ENCODE measurements at places on chromosomes 7 and 10.

GRCh38 chr7:100356416-100357068 lies 1.4 kb upstream of the PILRB start:
- DNase-seq = no peak

DNA sequence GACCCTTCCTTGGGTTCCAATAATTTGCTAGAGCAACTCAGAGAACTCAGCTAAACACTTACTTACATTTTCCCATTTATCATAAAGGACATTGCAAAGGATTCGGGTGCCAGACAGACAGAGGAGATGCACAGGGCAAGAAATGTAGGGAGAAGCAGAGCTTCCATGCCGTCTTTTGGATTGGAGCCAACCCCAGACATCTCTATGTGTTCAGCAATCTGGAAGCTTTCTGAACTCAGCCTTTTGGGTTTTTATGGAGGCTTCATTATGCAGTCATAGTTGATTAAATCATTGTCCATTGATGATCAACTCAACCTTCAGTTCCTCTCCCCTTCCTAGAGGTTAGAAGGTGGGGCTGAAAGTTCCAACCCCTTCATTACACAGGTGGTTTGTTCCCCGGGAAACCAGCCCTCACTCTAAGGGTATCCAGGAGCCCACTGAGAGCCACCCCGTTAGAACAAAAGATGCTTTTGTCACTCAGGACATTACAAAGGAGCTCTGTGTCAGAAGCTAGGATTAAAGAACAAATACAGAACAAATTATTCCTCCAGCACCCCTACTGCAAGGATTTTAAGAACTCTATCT lies 211.9 kb upstream of the VSTM2A start:
- DNase-seq = no peak

- DNase-seq = no peak
Measured at GRCh38 chr7:136266457-136266856, 289.3 kb upstream of the MTPN start.

DNA sequence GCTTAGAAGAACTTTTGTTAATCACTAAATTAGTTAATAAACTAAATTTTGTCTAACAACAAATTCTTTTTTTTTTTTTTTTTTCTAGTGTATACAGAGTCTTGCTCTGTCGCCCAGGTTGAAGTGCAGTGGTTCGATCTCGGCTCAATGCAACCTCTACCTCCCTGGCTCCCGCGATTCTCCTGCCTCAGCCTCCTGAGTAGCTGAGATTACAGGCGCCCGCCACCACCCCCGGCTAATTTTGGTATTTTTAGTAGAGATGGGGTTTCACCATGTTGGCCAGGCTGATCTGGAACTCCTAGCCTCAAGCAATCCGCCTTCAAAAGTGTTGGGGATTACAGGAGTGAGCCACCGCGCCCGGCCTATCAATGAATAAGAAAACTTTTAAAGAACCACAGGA lies 1.1 kb upstream of the IQUB start:
- no peak for DNase-seq

GRCh38 chr7:95509199-95509598 lies 23.5 kb downstream of the ASB4 start:
- DNase-seq = no peak

- DNase-seq = no peak
Measured at GRCh38 chr7:154918741-154919140, 84.2 kb downstream of the PAXIP1 start.

DNA sequence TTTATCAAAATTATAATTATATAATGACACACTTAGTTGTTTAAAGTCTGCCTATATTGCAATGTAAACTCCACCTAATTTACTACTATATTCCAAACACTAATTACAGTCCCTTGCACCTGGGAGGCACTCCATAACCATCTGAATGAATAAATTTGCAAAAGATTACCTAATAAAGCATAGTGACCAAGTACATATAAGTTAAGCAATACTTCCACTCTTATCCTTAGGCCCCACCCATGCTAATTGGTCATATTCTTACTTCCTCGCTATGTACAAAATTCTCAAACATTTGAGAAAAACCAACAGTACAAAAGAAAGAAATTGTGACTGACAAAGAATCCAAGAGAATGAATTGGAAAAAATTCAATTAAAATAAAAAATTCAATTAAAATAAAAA lies 65.3 kb downstream of the ZFAND4 start:
- DNase-seq = no peak

- no peak for DNase-seq
Measured at GRCh38 chr10:96488161-96488935, 25.4 kb downstream of the TLL2 start.

DNA sequence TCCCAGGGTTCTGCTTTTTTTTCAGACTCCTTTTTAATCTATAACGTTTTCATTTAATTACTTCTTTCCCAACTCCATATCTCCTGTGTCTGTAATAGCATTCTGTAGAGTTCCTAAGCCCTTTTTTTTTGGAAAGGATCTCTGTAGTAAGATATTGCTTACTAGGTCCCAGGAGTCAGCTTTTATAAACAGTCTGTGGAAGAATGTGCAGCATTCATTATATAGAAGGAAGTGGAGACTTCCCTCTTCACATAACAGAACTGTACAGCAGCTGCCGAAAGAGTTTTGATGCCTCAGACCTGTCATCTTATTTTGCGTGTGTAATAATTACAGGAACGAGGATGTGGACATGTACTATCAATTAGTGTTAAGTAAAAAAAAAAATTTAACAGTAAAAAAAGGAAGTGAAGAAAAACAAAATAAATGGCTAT lies 7.4 kb upstream of the STEAP4 start:
- DNase-seq = no peak

DNA sequence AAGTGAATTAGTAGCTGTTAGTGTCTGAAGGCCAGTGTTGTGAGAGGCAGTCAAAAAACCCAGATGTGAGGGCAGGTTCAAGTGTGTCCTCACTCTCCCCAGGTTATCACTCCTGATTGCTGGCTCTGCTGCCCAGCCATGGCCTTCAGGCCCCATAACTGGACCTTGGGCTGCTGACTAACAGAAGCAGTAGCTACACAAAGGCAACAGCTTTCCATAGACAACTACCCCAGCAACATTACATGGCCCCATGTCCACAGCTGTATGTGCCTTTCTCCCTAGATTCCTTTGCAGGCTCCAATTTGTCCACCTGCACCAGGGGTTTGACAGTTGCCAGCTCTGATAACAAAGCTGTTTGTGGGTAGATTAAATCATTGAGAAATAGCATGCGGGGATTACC lies 297.8 kb downstream of the ARL4A start:
- no peak for DNase-seq

DNA sequence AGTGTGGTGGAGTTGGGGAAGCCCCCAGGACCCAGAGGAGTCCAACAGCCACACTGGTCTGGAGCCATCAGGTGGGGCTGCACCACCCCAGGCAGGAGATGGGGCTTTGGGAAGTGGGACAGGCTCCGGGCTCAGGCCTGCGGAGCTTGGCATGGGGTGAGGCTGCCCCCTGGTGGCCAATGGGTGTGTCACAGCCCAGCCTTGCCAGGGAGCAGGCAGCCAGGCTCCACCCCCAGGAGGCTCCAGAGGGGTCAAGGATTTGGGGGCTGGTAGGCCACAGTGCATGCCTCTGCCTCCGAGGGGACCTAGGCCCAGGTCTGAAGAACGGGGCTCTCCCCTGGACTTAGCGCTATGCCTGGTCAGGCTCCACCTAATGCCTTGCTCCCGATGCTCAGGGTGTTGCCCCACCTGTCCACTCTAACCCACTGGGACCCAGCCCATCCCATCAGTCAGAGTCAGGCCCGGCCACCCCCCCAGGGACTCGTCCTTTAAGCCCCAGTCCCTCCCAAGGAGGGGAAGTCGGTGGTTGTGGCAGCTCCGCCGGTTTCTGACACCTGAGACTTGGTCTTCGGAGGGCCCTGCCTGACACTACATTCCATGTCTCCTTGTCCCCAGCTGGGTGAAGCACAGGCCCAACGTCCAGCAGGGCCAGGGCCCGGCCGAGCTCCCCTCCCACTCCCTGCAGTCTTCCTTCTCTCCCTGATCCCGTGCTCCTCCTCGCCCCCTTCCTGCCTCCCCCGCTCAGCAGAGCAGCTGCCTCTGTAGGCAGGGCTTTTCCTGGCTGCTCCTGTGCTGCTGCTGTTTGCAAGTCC lies 11.3 kb upstream of the SAMD8 start:
- peak; percentile 69 for DNase-seq

- DNase-seq = no peak
Measured at GRCh38 chr7:123499211-123499970, 35.0 kb downstream of the IQUB start.

DNA sequence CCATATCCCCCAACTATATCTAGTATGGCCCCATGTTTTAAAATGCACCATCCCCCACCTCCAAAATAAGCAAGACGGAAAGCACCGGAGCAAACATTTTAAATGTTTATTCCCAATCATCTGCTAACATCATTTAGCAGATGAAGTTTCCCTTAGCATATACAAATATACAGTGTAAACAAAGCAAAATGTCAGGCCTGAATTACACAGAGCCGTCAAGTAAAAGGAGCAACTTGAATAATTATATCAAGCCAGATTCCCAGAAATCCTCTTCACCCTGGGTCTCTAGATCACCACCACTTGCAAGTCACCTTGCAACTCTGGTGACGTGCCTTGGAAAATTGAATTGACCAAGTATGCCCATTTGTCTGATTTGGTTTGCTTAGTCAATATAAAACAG lies 91.6 kb upstream of the COL1A2 start:
- no peak for DNase-seq

DNA sequence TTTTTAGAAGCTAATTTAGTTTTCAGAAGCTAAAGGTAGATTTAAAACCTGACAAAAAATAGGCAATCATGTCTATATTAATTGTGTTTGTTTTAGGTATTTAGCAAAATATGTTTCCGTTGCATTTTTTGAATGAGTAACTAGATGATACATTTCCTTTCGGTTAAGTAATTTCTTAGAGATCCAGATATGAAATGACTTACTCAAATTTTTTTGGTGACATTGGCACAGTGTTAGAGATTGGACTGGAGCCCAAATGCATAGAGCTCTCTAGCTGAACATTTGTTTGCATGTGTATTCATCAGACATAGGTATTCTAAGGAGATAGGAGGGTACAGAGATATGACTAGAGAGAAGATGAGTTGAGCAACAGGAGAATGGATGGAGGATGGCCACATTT lies 1.9 kb downstream of the BUB3 start:
- DNase-seq = no peak

DNA sequence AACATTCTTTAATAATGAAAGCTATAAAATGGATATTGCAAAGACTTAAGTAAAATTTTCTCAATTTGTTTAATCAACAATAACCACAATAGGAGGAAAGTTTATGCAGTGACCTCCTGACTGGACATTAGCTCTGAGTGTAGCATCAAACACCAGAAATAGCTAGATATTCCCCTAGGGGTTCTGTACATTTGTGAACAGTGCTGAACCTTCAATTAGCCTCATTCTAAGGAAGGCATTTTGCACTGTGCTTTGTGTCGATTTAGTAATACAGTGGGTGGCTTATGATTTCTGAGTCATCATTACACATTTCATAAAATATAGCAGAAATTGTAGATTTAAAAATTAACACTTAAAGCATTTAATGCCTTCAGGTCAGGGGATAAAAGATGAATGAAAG lies 367.3 kb upstream of the PCDH15 start:
- DNase-seq = no peak

GRCh38 chr10:127702271-127702670 lies 34.7 kb upstream of the FOXI2 start:
- no peak for DNase-seq

- no peak for DNase-seq
Measured at GRCh38 chr7:2157473-2158279, 75.1 kb downstream of the MAD1L1 start.

- no peak for DNase-seq
Measured at GRCh38 chr10:100876585-100877460, 35.9 kb upstream of the SLF2 start.

GRCh38 chr7:149766135-149766675 lies 7.2 kb downstream of the ZNF467 start:
- DNase-seq = no peak

DNA sequence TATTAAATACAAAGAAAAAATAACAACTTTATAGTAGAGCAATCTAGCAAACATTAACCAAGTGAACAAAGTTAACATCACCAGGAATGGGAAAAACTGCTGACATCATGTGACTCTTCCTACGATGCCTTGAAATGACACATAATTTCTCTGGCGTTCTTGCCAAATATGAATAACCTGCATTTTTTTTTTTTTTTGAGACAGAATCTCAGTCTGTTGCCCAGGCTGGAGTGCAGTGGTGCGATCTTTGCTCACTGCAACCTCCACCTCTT lies 126.5 kb upstream of the VKORC1L1 start:
- no peak for DNase-seq

DNA sequence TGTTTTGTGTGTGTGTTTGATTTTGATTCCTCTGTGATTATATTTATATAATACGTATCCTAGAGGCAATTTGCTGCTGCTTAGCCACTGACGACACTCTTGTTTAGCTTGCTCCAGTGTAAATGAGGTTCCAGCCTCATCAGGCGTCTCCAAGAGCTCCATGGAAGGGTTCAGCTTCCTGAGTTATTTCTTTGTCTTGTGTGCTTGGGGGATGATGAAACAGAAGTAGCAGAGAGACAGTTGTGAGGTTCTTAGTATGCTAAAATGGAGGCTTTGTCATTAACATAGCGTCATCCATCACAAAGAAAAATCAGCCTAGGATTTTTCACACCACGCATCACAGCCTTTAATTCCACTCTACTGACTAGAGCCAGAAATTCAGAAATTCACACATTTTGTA lies 85.1 kb downstream of the KLF6 start:
- no peak for DNase-seq

- no peak for DNase-seq
Measured at GRCh38 chr7:38303866-38304265, 30.4 kb upstream of the TARP start.

DNA sequence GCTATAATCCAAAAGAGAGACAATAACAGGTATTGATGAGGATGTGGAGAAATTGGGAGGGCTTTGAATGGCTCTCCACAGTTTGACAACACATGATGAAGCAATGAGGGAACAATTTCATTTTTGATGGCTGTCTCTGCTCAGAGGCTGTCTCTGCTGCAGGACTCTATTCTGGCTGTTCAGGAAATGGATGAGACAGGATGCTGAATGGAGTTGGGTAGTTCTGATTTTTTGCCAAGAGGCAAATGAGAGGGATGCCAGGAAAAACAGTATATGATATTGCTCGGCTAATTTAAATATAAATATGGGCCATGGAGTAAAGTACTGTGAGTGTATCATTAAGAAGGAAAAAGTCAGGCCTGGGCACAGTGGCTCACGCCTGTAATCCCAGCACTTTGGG lies 16.8 kb downstream of the APBB1IP start:
- DNase-seq = no peak

DNA sequence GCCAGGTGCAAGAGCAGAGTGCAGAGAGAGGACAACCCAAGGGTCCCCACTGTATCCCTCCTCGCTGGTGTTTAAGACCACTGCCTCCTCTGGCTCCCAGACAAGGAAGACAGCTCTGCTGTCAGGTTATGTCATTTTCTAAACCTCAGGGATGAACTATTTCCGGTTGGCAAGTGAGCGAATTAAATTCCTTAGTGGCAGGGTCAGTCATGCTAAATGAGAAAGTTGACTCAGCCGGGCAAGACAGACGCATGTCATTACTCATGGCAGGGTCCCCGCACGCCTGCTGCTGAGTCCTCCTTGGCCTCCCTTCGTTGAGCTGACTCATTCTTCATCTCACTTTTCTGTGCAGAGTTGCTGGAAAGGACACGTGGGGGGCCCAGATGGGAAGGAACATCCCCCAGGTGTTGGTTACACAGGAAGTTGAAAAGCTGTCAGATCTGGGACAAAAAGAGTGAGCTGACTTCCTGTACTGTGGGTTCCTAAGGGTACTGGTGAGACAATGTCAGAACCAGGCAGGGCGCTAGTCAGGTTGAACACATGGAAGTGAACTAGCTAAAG lies 47.1 kb upstream of the UCN3 start:
- DNase-seq = peak; percentile 73

GRCh38 chr7:140034421-140034820 lies 28.3 kb downstream of the PARP12 start:
- no peak for DNase-seq

Measured in stimulated activated CD4-positive, alpha-beta T cell treated with anti-CD3 and anti-CD28 coated beads, Interleukin-1b, Interleukin-23, amount 100 ng/mL, for 24 hours (primary cell).